Naive thymus-derived CD4-positive, alpha-beta T cell (primary cell): ENCODE measurements at places on chromosomes 2 and 18.

- H3K27ac ChIP-seq: no peak overlapping the region
- no peak overlapping the region for H3K4me3 ChIP-seq
Measured at GRCh38 chr2:48369971-48370370, 160.0 kb upstream of the STON1 start.

DNA sequence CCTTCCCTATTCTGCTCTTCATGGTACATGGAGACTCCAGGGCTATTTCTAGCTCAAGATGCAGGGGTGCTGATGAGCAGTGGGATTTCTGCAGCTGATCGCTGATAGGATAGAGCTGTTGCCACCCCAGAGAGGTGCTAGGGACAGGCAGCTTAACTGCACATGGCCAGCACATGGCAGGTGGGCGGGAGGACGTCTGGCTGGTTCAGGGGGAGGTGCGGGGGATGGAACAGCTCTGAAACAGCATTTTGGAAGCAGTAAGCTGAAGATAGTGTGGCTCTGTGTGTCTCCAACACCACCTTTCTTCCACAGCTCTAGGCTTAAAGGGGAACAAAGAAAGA, 151.9 kb upstream of the PELI1 start:
- DNase-seq: no peak
- no peaks in the 10 kb centered on the region for H3K36me3 ChIP-seq
- no peaks in the 10 kb centered on the region for H3K27me3 ChIP-seq

DNA sequence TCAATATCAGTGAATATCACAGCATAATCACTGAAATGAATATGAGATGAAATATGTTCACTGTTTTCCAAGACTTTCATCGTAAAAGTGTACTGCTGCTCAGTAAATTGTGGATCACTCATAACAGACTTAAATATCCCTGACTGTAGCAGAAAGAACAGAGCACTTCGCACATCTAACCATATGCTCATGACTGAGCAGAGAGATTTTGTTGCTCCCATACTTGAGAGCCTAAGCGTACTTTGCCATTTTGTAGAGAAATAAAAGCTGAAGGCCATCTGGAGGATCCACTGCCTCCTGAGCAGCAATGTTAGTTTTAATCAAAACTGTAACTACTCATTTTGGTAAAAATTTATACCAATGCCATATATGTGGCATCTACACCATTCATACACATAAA, 243.5 kb downstream of the STK39 start:
- H3K27ac ChIP-seq: no peak overlapping the region
- DNase-seq: no peak
- H3K4me1 ChIP-seq: no peaks in the 10 kb centered on the region
- H3K4me3 ChIP-seq: no peak overlapping the region
- H3K36me3 ChIP-seq: peaks cover 10% of the 10 kb centered on the region

- no peak overlapping the region for H3K27ac ChIP-seq
- no peaks in the 10 kb centered on the region for H3K27me3 ChIP-seq
- H3K4me1 ChIP-seq: no peaks in the 10 kb centered on the region
- H3K4me3 ChIP-seq: no peak overlapping the region
- DNase-seq: no peak
Measured at GRCh38 chr2:146147448-146148012, 1627.6 kb upstream of the ZEB2 start.

- no peak overlapping the region for H3K27ac ChIP-seq
- H3K4me3 ChIP-seq: no peak overlapping the region
- H3K27me3 ChIP-seq: no peaks in the 10 kb centered on the region
- H3K4me1 ChIP-seq: peaks cover 6% of the 10 kb centered on the region
- DNase-seq: peak; percentile 62
Measured at GRCh38 chr2:10048501-10049171, 5.3 kb downstream of the KLF11 start.

DNA sequence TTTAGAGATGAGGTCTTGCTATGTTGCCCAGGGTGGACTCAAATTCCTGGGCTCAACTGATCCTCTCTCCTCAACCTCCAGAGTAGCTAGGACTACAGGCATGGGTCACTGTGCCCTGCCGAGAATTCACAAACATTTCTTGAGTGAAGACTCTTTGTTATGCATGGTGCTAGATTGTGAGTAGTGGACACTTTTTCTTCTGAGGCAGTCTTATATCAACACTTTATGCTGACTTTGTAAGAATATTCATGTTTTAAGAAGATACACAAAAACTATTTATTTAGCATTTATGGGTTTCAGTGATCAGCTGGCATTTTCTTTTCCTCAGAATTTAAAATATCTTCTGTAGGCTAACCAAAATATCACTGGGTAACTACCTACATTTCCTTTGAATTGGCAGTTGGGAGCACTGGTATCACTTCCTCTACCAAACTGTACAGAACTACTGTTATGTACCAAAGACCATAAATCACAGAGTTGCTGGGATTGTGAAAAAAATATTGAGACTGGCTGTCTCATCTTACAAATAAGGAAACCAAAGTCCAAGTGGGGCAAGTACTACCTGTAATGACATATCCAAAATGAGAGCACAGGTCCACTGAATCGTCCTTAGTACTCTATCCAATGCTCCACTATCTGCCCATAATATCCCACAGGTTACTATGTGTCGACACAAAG, 34.0 kb downstream of the DOCK10 start:
- H3K4me1 ChIP-seq: peaks cover 14% of the 10 kb centered on the region
- H3K27ac ChIP-seq: no peak overlapping the region
- no peak overlapping the region for H3K4me3 ChIP-seq
- no peak for DNase-seq
- H3K27me3 ChIP-seq: no peaks in the 10 kb centered on the region

DNA sequence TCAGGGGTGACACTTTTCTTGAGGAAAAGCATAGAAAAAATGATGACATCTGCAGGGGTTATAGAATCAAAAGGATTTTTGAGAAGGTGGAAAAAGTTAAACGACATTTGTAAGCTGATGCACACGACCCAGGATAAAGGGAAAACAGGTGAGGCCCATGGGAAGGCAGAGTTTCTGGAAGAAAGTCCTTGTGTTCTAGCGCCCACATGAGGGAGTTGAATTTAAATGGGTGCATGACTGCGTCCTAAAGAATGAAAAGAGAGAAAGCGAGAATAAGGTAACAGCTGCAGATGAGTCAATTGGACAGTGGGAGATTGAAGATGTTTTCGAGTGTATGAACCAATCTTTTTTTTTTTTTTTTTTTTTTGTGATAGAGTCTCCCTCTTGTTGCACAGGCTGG, 158.1 kb downstream of the GALR1 start:
- no peak for DNase-seq
- no peaks in the 10 kb centered on the region for H3K4me1 ChIP-seq
- no peak overlapping the region for H3K27ac ChIP-seq
- H3K27me3 ChIP-seq: no peaks in the 10 kb centered on the region

- no peaks in the 10 kb centered on the region for H3K36me3 ChIP-seq
- no peak overlapping the region for H3K27ac ChIP-seq
- no peak for DNase-seq
- H3K4me1 ChIP-seq: no peaks in the 10 kb centered on the region
- no peak overlapping the region for H3K4me3 ChIP-seq
Measured at GRCh38 chr2:20191714-20192569, 33.0 kb downstream of the SDC1 start.

GRCh38 chr2:197149546-197149945, 161.0 kb downstream of the ANKRD44 start:
- peaks cover 62% of the 10 kb centered on the region for H3K4me1 ChIP-seq
- H3K27ac ChIP-seq: peak overlapping the region; percentile 41
- no peaks in the 10 kb centered on the region for H3K36me3 ChIP-seq
- DNase-seq: no peak
- H3K27me3 ChIP-seq: no peaks in the 10 kb centered on the region
- no peak overlapping the region for H3K4me3 ChIP-seq

GRCh38 chr2:38171208-38171855, 95.4 kb upstream of the CYP1B1 start:
- no peak overlapping the region for H3K27ac ChIP-seq
- no peak overlapping the region for H3K4me3 ChIP-seq
- H3K36me3 ChIP-seq: no peaks in the 10 kb centered on the region
- DNase-seq: no peak

DNA sequence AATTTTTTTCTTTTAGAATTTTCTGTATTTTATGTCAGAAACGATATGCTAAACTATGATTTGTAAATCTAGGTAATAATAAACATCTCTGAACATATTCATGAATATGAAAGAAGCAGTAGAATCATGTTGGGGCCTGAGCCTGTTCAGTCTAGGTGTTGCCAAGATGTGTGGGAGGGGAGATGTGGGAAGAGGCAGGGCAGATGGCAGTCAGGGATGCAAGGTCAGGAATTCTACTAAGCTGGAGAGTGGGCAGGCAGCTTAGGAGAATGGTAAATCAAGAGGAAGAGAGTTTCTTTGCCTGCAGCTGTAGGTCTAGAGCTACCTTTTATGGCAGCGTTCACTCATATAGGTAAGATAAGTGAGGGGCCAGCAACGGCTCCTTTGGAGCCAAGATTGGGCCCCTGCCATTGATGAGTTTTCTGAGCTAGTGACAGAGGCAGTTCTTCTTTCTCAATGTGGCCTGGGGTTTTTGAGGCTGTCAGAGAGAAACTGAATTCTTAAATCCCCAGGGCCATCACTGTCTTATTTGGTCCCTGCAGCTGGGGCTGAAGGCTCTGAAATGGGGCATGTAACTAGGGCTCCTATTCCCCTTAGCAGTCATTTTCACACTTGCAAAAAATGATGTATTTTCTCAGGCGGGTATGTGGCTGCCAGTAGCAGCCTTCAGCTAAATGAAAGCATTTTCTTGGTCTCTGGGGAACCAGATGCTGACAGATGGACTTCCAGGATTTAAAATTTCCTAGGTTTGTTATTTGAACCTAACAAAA, 232.8 kb downstream of the PIK3C3 start:
- H3K36me3 ChIP-seq: no peaks in the 10 kb centered on the region
- no peaks in the 10 kb centered on the region for H3K27me3 ChIP-seq
- DNase-seq: no peak
- no peak overlapping the region for H3K4me3 ChIP-seq
- H3K27ac ChIP-seq: no peak overlapping the region
- H3K4me1 ChIP-seq: no peaks in the 10 kb centered on the region

DNA sequence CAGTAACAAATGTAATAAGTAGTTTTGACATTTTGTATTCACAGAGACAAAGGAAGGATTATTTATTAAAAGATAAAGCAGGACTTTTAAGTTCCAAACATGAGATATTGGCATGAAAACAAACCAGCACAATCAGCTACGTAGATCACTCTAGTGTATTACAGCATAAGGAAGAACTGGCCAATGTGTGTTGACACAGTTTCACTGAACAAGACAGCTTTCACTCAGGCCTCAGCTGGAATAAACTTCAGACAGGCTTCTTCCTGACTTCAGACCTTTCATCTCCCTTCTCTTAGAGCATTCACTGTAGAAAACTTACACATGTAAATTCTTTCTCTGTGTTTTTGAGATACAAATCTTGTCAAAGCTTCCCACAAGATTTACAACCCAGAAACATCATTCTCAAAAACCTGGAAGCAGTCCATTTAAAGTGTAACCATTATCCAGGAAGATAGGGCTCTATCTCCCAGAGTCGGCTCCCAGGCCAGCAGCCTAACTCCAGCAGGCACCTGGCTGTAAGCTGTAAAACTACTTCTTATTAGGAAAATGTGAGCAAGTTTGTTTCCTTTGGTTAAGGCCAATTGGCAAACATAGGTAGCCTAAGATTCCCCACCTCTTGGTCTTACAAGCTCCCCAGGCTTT, 768.3 kb upstream of the CDH7 start:
- DNase-seq: no peak
- no peaks in the 10 kb centered on the region for H3K36me3 ChIP-seq
- H3K4me3 ChIP-seq: no peak overlapping the region

DNA sequence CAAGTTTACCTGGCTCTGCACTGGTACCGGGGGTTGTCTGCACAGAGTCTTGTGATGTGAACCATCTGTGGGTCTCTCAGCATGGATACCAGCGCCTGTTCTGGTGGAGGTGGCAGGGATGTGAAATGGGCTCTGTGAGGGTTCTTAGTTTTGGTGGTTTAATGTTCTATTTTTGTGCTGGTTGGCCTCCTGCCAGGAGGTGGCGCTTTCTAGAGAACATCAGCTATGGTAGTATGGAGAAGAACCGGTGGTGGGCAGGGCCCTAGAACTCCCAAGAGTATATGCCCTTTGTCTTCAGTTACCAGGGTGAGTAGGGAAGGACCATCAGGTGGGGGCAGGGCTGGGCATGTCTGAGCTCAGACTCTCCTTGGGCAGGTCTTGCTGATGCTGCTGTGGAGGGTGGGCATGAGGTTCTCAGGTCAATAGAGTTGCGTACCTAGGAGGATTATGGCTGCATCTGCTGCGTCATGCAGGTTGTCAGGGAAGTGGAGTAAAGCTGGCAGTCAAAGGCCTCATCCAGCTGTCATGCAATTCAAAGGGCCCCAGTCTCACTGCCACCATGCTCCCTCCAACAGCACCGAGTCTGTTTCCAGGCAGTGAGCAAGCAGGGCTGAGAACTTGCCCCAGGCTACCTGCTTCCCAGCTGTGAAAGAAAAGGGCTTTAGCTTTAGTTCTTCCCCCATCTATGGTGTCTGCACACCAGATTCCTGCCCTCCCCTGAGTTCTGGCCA, 278.0 kb downstream of the METTL4 start:
- H3K27ac ChIP-seq: no peak overlapping the region
- no peak overlapping the region for H3K4me3 ChIP-seq
- DNase-seq: no peak
- H3K27me3 ChIP-seq: no peaks in the 10 kb centered on the region
- H3K36me3 ChIP-seq: no peaks in the 10 kb centered on the region

DNA sequence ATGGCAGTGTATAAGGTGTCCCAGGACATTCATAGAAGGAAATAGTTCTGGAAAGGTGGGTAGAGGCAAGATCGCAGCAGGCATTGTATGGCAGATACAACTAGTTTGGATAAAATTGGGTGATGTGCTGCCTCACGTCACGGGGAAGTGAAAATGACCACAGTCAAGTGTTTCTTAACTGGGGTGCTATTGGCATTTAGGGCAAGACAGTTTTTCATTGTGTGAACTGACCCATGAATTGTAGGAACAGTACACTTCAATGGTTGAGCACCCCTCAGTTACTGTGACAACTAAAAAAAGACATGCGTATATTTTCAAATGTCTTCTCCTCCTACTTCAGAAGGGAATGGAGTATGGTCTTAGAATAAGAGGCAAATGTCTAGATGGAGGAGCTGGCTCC, 22.3 kb upstream of the CYRIA start:
- H3K27me3 ChIP-seq: no peaks in the 10 kb centered on the region
- H3K4me1 ChIP-seq: no peaks in the 10 kb centered on the region
- no peak for DNase-seq
- no peak overlapping the region for H3K27ac ChIP-seq

DNA sequence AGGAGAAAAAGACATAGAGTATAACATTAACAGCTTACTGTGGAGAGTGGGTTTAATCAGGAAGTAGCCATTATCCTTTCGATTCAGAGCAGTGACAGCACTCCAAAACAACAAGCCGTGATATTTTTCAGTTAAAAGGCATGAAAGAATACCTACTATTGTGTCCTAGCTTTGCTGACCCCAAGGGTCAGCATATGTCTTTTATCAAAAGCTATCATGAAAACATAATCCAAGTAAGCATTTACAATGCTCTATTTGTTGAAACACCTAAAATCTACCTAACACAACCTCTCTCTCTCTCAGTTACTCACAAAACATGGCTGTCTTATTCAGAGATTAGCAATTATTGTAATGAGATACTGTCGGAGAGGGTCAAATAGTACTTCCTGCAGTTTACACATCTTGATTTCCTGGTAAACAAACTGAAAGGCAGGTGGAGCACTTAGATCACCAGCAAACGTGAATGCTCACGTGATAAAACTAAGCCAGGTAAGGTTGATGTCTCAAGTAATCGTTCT, 100.0 kb downstream of the BAZ2B start:
- no peaks in the 10 kb centered on the region for H3K27me3 ChIP-seq
- peak overlapping the region; percentile 71 for H3K27ac ChIP-seq
- H3K4me1 ChIP-seq: peaks cover 27% of the 10 kb centered on the region
- H3K4me3 ChIP-seq: peak overlapping the region; percentile 71
- DNase-seq: peak; percentile 70

- DNase-seq: no peak
- H3K4me1 ChIP-seq: no peaks in the 10 kb centered on the region
- no peaks in the 10 kb centered on the region for H3K36me3 ChIP-seq
- H3K27me3 ChIP-seq: no peaks in the 10 kb centered on the region
- H3K27ac ChIP-seq: no peak overlapping the region
Measured at GRCh38 chr2:163884416-163884815, 148.6 kb upstream of the FIGN start.
